ENCODE measurements at places on chromosomes 1 and 21.

GRCh38 chr1:157288492-157288891 lies 150.3 kb upstream of the ETV3 start:
- DNase-seq, result no peak

GRCh38 chr1:219875860-219876259 lies 52.5 kb downstream of the SLC30A10 start:
- no peak for DNase-seq

DNA sequence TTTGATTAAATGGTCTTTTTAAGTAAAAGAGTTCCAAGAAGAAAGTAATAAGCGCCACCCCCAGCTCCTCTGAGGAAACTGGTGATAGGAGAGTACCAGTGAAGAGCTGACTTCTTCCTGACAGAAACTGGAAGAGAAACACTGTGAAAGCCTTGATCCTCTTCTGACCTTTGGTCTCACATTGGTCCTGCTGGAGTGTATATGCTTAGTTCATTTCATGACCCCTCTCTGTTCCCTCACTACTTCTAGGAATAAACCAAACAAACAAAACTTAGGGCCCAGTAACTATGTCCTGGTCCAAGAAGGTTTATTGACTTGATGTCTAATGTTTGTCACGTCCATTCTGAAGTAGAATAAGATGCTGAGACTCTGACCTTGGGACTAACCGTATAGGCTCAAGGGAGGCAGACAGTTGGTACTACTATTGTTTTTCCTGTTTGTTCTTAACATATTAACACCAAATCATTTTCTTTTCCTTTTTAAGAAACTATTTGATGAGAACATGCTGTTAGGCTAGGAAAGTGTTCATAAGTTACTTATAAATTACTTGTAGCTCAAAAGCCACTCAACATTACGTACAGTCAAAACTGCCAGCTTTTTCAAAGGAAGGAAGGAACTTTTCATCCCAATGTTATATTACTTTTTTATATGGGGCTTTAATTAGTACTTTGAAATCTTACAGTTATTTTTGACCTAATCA lies 57.9 kb downstream of the MIER1 start:
- no peak for DNase-seq

DNA sequence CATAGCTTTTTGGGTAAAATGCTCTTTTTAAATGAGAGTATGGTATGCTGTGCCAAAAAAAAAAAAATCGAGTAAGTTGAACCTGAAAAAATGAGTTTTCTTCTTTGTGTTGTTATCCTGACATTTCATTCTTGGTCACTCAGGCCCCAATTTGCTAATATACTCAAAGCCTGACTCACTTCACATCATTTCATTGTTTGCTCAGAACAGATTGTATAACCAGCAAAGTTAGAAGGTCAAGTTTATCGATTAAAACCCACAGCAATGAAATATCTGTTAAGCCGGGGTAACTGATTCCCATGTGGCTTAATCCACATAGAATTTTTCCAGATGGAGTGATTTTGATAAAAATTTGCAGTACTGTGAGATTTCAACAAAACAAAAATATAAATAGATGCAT lies 363.7 kb downstream of the NEGR1 start:
- DNase-seq, result no peak

- peak; percentile 35 for DNase-seq
Measured at GRCh38 chr1:1614204-1614953, 921 bp upstream of the MIB2 start.

- DNase-seq, result no peak
Measured at GRCh38 chr1:91856996-91857395, 29.0 kb downstream of the TGFBR3 start.

GRCh38 chr1:162040657-162041056 lies 17.0 kb upstream of the OLFML2B start:
- DNase-seq, result no peak

DNA sequence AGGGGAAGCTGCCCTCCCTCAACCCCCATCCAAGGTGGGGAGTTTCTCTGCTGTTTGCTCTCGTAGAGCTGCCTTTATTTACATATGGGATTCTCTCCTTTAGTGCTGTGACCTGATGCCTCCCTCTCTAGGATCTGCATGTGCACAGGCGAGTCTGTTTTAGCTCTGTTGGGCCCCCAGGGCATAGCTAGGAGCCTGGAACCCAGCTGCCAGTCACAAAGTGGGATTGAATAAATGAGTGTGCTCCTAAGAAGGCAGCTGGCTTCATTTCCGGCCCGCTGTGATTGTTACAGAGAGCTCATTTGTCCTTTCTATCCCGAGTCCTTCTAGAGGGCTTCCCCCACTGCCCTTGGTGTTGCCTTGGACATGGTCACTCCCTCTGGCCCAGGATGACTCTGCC lies 176.6 kb downstream of the GRIK3 start:
- DNase-seq, result no peak

- DNase-seq, result no peak
Measured at GRCh38 chr1:44532567-44532944, 127.5 kb downstream of the RNF220 start.

- DNase-seq, result no peak
Measured at GRCh38 chr1:61474269-61474817, 250.6 kb downstream of the TM2D1 start.
